ENCODE measurements at places on chromosomes 11 and 22.

GRCh38 chr11:110141812-110142211 lies 48.6 kb downstream of the ZC3H12C start:
- DNase-seq = no peak

- DNase-seq = peak; percentile 30
These were observed 22.2 kb upstream of the NAP1L4 start for GRCh38 chr11:3014057-3014938.

GRCh38 chr11:131534611-131535010 lies 164.2 kb downstream of the NTM start:
- no peak for DNase-seq

DNA sequence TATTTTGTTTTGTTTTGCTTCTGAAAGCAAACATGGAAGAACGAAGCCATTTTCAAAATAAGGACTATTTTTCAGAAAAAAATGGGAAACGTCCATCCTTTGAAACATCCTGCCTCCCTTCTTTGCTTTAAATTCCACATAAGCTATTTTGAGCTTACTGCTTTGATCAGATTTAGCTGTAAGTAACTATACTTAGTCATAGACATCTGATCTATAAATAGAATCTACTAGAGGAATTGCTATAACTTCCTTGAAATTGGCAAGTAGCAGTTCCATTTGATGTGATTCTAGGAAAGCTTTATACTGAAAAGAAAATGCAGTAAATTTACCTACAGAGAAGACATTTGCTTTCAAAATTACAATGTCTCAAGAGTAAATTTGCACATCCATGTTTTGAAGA lies 305.8 kb downstream of the TTC28 start:
- no peak for DNase-seq

- no peak for DNase-seq
These were observed 141.6 kb downstream of the TRPC6 start for GRCh38 chr11:101442171-101442570.

Measured in stimulated activated CD4-positive, alpha-beta T cell treated with anti-CD3 and anti-CD28 coated beads, TNF-alpha, amount 100 ng/mL, for 24 hours (primary cell).